WTC11 (cell line): ENCODE measurements at places on chromosomes 1 and 21. TPM values are rescaled to one million over a fixed set of nuclear protein-coding genes. Genes with fewer than 3 reads are reported as not detected.

GRCh38 chr1:153220606-153221303, 3.4 kb downstream of the PRR9 start:
- DNase-seq = no peak

DNA sequence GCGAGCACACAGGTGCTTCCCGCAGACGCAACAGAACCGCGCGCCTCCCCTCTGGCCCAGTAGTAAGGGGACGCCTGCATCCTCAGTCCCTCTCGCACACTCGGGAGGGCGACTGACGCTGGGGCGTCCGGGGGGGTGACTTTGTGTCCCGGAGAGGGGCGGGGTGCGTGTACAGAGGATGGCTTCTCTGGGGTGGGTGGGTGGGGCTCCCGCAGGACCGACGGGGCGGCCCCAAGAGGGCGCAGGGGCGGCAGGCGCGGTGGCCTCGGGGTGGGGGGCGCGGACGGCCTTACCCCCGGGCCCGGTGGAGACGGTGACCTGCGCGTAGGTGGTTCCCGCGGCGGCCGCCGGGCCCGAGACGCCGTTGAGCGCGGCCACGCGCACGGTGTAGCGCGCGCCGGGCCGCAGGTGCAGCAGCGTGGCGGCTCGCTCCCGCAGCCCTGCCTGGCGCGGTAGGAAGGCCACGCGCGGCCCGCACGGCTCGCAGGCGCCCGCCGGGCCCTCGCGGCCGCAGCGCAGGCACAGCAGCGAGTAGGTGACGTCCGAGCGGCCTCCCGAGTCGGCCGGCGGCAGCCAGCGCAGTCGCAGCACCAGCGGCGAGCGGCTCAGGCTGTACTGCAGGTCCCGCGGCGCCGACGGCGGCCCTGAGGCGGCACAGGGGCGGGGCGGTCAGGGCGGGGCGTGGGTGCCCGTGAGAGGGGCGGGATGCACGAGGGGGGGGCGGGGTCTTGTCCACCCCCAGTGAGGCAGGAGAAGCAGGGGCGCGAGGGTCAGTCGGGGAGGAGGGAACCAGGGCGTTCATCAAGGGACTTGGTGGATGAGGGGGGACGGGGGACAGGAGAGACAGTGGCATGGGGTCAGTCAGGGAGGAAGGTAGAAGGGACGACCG, 12.1 kb downstream of the EPHA10 start:
- peak; percentile 62 for DNase-seq

DNA sequence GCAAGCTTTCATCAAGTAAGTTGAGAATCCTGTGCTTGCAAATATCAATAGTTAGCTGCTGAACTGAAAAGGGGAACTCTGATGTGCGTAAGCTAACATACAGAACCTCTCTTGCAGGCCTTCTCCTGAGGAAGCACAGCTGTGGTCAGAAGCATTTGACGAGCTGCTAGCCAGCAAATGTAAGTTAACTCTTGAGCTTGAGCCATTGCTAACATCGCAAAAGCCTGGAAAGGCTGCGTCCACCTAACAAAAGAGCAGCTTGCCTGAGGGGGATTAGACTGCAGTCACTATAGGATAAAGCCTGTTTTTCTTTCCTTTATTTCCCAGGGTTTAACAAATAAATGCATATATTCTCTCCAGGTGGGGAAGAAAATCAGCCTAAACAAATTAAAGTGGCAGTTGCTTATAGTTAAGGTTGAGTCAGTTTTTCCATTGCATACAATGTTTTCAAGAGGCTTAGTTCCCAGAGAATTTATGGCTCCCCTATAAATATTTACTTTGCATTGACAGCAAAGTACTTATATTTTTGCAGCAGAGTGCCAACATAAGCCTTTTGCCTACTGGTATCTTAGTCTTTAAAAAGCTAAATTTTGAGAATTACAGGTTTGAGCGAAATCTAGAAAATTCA, 1.5 kb downstream of the RGS2 start:
- no peak for DNase-seq

DNA sequence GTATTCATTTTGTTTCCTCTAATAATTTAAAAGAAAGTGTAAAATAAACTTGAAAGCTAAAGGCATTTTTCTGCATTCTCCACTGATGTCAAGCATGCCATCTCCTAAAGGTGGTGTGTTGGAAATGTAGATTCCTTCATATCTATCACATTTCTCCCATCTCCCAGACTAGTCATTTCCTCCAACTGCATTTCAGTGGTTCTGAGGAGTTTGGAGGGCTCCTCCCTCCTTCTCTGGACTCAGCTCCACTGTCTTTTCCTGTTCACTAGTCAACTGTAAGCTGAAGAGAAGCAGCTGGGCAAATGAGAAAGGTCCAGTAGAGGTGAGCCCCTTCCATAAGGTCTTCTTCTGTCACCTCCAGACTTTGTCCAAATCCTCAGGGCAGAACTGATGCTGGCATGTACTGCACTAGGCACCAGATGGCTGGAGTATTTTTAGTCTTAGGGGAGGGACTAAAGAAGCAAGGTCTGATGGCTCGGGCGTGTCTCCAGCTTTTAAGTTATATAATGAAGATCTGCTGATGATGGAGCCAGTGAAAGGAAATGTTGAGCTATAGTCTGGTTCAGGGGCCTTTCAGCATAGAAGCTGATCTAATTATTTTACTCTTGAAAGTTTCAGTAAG, 186.1 kb downstream of the NTNG1 start:
- no peak for DNase-seq

GRCh38 chr1:18174037-18174436, 66.4 kb downstream of the IGSF21 start:
- no peak for DNase-seq

DNA sequence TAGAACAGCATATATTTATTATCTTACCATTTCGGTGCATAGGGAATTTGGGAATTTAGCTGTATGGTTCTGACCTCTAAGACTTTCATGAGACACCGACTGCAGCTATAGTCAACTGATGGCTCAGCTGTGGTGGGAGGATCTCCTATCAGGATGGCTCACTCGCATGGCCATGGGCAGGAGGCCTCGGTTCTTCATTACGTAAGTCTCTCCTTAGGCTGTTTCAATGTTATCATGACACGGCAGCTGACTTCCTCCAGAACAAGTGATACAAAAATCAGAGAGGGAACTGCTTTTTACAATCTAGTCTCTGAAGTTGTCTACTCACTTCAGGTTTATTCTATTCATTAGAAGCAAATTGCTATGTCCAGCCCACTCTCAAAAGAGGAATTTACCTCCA, 13.3 kb upstream of the CAPN8 start:
- no peak for DNase-seq

DNA sequence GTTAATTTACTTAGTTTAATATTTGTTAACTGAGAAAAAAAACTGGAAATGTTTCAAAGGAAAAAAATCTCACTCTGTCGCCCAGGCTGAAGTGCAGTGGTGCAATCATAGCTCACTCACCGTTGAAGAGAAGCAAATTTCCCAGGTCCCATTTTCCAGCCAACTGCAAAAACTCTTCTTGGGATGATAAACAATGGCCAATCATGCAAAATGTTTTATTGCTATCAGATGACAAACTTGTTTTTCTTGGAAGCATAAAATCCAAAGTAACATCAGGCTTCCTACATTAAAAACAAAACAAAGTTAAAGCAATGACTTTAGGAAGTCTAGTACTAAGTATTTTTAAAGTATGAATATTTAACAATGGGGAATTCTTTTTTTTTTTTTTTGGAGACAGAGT, 84.9 kb downstream of the LYST start:
- DNase-seq = no peak

GRCh38 chr1:39713557-39713956, 22.3 kb upstream of the HPCAL4 start:
- no peak for DNase-seq

GRCh38 chr1:185894791-185895190, 160.6 kb downstream of the HMCN1 start:
- no peak for DNase-seq

- DNase-seq = no peak
These were observed 286.2 kb downstream of the SPATA17 start for GRCh38 chr1:217917281-217917887.

DNA sequence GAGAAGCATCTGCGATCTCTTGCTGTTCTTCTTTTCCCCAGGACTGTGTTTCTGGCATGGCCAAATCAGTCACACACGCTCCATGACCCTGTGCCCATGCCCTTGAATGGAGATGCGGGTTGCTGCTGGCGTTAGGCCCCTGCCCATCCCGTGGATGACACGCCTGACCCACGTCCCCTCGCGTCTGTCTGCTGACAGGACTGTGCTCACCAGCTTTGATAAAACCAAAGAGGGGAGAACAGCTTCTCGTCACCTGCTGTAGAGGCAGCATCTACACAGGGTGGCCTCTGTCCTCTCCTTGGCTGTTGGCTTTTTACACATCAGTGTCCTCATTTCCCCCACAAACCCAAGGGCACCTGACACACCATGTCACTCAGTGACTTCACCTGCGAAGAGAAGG, 6.9 kb downstream of the MT1HL1 start:
- DNase-seq = no peak

GRCh38 chr1:162091681-162092524, 22.4 kb downstream of the NOS1AP start:
- DNase-seq = no peak

DNA sequence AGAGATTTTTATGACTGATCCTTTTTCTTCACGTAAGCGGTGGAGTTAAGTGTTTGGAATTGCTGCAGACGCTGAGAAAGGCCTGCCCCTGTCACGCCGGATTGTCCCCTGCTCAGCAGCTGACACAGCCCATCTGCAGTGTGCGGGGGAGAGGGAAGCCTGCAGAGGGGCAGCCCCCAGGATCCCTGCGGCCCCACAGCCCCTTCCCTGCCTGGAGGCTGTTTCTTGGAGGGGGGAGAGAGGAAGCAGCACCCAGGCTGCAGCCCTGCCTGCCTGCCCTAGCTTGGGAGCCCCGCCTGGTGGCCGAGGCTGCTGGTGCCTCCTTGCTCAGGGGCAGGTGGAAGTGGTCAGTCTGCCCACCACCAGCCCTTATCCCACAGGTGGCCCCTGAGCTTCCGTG, 50.7 kb downstream of the PRDM16 start:
- no peak for DNase-seq

DNA sequence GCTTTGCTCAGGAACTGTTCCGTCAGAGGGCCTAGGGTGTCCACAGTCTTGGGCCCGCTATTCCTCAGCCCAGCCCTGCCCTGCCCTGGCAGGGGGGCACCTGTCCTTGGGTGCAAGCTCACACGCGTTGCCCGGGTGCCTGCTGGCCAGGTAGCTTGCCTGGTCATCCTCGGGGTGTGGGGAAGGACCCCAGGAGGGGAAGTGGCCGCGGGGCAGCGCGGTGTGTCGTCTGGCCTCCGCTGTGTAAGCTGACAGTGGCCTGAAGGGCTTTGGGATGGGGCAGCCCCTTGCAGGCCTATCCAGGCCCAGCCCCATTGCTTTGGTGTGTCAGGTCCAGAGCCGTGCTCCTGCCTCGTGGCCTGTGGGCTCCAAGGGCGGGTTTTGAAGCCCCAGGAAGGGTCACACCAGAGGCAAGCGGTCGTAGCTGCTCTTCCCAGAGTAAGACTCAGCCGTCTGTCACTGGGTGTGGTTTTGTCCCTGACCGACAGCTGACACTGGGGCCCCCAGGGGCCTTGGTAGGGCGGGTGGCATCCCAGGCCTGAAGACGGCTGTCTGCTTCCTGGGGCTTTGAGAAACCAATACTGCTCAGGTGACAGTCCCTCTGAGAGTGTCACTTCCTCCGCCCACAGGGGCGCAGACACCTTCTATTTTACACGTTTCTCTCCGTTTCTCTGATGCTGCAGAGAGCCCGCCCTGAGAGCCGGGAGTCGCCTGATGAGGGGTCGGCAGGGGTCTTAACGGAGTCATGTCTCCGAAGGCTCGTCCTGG, 72.1 kb downstream of the SKI start:
- no peak for DNase-seq

DNA sequence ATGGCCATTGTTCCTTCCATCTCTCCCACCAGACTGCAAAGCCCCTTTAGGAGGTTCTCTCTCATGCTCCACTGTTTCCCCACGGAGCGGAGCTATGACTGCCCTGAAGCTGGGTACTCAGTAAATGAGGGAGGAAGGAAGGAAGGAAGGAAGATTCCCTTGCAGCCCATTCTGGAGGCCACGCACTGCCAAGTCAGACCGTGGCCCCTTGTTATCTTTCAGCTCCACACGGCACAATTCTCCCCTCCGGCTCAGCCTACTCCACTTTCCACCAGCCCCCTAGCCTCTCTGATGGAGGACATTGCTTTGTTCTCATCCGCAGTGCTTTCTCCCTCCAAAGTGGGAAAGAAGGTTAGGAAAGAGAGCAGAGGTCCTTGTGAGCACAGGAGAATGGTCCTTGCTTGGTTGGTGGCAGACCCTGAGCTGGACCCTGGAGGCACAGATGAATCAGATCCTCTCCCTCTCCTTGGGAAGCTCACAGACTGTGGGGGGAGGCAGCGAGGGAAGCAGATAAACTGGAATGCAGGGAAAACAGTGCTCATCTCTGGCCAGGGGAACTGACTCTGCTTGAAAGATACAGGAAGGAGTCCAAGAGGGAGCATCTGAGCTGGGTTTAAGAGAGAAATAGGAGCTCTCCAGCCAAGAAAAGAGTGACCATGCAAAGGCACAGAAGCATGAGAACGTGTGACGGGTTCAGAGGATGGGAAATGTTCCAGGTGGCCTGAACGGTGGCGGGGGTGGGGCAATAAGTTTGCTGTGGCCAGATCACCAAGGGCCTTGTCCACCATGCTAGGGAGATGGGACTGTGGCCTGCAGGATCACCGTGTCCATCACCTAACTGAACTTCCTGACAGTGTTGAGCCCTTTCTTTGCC, 52.6 kb downstream of the GLIS1 start:
- no peak for DNase-seq

GRCh38 chr21:33441489-33442477, 38.0 kb downstream of the TMEM50B start:
- no peak for DNase-seq

DNA sequence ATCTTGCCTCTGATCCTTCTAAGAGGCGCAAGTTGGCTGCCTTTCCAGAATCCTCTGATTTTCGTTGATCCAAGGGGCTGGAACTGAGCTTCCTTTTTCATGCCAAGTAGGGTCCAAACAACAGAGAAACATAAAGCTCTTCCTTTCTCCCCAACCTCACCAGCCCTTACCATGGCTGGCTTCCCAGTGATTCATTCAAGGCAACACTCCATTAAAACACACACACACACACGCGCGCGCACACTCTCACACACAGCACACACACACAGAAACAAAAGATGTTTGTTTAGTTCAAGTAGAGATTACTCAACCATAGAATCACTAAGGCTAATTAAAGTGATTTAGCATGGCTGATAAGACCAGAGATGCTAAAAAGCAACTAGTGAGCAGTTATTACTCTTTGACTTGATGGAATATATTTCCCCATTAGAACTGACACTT, 13.0 kb upstream of the GUCA2A start:
- no peak for DNase-seq

GRCh38 chr1:243513726-243514491, 258.1 kb downstream of the SDCCAG8 start:
- DNase-seq = no peak

ATP8B2 gene
- total RNA-seq = 38.8 to 50.0 TPM (median 40.8 TPM) in 3 replicates

RIPPLY3 gene
- total RNA-seq = 2.0 to 3.5 TPM (median 2.3 TPM) in 3 replicates

CD101 gene
- total RNA-seq = 1.3 to 1.6 TPM (median 1.4 TPM) in 3 replicates

NUDC gene
- 101 to 118 TPM (median 108 TPM) in 3 replicates for total RNA-seq

NEK2 gene
- 22.7 to 25.2 TPM (median 23.5 TPM) in 3 replicates for total RNA-seq

SUSD4 gene
- 1.8 to 2.6 TPM (median 2.6 TPM) in 3 replicates for total RNA-seq

SPRR4 gene
- not detected in 3 replicates for total RNA-seq

UQCRH gene
- total RNA-seq = 584 to 663 TPM (median 611 TPM) in 3 replicates

SLC9C2 gene
- total RNA-seq = not detected in 3 replicates

LDLRAD1 gene
- total RNA-seq = 0.09 to 0.16 TPM in 2 of 3 replicates, not detected in the other

LMOD1 gene
- total RNA-seq = 1.5 to 1.9 TPM (median 1.6 TPM) in 3 replicates

TMEM52 gene
- 15.0 to 21.9 TPM (median 20.0 TPM) in 3 replicates for total RNA-seq

PANK4 gene
- 35.2 to 52.5 TPM (median 36.7 TPM) in 3 replicates for total RNA-seq

ZNF687 gene
- total RNA-seq = 54.1 to 56.8 TPM (median 55.1 TPM) in 3 replicates

LIN28A gene
- 1,150 to 1,251 TPM (median 1,185 TPM) in 3 replicates for total RNA-seq

SPSB1 gene
- total RNA-seq = 4.3 to 5.5 TPM (median 4.6 TPM) in 3 replicates

PFKFB2 gene
- 16.8 to 21.0 TPM (median 20.9 TPM) in 3 replicates for total RNA-seq

FYB2 gene
- total RNA-seq = 0.15 to 0.46 TPM (median 0.25 TPM) in 3 replicates

HAPLN2 gene
- 1.1 to 1.3 TPM (median 1.2 TPM) in 3 replicates for total RNA-seq
